ENCODE measurements at places on chromosomes 1 and 21.

DNA sequence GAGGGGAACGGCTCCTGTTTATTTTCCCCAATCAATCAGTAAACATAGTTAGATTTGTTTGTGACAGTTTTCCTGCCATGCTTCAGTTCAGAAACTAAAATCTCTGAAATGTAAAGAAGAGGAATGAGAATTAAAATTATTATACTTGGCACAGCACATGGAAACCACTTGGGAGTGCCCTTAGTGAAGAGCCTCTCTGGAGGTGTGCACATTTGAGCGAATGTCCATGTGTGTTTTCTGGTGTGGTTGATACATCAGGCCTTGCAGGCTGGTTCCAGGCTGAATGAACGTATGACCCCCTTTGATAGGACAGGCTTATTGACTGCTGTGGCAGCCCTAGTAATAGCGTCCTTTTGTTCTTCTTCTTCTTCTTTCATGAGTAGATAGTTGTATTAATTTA, 27.1 kb downstream of the C4BPA start:
- no peak for DNase-seq

DNA sequence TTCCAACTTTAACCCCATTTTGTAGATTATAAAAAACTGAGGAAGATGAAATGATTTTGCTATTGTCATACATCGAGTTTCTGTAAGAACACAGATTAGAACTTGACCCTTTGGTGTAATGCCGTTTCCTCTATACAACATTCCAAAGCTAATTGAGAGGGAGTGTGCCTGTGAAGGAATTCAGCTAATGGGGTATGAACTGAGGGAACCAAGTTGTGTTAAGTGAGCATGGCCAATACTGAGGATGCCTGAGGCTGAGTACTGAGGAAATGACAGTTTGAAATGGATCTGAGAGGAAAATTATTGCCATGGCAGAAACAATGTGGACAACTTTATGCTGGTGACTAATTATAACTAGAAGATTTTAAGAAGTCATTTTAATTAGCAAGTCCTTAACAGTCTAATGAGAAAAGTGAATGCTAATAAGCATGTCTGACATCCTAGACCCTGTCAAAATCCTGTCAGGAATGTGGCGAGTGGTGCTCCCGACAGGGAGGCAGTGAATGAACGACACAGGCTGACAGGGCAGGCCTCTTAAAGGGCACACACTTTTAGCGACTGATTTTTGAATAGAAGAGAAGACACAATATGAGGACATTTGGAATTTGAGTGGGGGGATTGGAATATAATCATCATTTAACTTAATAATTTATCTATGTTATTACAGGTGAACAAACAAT, 262.5 kb downstream of the HLX start:
- no peak for DNase-seq

DNA sequence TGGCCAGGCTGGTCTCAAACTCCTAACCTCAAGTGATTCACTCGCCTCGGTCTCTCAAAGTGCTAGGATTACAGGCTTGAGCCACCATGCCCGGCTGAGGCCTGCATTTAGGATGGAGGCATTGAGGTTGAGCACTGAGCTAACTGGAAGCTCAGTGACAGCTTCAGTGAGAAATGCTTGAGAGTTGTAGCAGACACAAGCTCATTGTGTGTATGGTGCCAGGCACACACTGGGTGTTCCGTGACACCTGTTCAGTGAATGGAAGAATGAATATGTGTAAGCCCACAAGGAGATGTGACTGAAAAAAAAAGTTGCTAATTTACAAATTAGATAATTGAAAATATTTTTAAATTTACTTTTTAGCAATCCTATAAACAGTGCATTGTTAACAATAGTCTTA, 21.8 kb downstream of the LURAP1 start:
- DNase-seq = no peak

- DNase-seq = no peak
Observed at GRCh38 chr1:110542725-110543124, 23.8 kb upstream of the KCNA10 start.

DNA sequence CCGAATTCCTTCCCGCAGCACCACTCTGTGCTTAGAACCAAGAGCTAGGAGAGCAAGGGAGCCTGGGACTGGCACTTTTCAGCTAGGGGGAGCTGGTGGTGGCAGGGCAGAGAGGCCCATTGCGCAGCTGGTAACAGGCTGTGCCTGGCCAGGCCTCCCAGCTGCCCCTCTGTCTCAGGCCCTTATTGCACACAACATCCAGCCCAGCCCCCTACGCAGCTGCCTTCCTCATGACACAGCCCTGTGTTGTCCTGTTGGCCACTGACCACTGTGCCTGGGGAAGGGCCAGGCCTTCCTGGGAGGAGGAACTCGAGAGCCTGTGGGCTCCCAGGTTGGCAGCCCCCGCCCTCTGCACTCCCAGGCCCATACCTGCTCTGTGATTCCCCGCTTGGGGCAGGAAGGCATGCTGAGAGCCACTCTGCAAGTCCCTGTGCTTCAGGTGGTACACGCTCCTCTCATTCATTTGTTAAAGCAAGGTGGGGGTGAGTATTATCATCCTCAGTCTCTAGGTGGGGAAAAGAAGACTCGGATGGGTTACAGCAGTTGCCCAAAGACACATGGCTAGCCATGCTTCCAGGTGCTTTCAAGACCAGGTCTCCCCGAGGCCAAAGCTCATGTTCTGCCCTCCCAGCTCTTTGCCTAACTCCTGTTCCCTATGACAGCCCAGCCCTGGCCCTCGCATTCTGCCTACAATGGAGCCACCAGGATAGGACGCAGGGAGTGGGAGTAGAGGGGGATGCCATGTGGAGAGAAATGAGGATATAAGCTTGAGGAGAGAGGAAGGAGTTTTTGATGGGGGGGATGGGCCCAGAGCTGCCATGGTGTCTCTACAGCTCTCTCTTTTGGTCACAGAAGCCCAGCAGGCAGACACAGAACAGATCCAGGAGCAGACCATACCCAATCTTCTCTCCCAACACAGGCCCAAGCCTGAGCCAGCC, 81.8 kb downstream of the TMEM53 start:
- DNase-seq = no peak

GRCh38 chr1:210907251-210907805, 226.6 kb downstream of the KCNH1 start:
- no peak for DNase-seq

GRCh38 chr1:25256578-25256965, 9.3 kb upstream of the RSRP1 start:
- no peak for DNase-seq

- no peak for DNase-seq
Observed at GRCh38 chr1:231351816-231352215, 13.7 kb downstream of the SPRTN start.

DNA sequence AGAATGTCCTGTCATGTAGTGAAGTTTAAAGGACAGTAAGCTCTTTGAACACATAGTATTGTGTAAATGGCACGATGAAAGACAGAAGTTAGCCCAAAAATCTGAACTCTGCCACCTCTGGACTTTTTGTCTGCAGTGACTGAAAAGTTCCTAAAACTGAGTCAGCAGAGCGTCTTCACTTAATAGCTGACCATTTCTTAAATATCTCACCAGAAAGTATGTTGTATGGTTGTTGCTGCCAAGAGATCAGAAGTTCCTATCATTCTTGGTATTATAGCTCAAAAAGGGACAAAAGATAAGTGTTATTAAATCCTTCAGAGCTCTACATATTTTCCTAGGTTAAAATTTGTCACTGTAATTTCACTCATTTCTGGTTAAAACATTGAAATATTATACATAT, 1003.0 kb downstream of the TTLL7 start:
- DNase-seq = no peak

GRCh38 chr1:192277635-192278034, 39.2 kb upstream of the RGS21 start:
- no peak for DNase-seq

DNA sequence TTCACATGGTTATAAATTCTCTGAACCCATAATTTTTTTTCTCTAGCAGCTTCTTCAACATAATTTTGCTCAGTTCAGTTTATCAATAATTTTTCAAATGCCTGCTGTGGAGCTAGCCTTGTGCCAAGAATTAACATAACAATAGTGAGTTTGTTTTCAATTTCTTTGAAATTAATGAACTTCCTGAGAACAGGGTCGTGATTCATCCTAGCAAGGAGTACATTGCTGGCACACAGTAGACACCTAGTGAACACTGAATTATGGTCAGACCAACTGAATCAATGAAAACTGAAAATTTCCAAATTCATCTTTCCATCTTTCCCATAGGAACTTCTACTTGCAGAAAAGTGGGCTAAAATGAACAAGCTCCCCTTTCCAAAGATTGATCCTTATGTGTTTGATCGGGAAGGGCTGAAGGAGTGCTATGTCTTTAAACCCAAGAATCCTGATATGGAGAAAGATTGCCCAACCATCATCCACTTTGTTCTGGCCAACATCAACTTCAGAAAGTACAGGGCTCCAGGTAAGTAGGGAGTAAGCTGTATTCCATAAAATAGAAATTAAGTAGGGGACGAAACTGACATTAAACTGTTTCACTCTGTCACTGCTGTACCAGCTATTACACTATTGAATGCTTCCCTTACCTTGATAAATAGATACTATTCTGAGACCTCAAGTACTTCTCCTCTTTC, 148.7 kb downstream of the PLA2G4A start:
- DNase-seq = no peak

DNA sequence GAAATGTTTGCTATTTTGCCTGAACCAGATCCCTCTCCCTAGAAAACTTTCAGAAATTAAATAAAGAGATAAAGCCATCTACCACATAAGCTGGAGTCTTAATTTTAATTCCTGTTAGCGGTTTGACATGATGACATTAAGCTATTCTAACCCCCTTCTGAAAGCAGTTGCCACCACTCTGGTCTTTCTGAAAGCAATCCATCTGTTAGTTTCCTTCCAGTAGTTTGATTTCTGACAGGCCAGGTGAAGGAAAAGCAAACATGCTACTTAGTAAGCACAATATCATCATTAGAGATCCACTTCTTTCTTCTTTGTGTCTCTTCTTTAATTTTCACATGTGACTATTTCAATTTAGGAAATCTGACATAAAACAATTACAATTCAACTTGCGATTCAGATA, 39.9 kb downstream of the RGL1 start:
- no peak for DNase-seq

DNA sequence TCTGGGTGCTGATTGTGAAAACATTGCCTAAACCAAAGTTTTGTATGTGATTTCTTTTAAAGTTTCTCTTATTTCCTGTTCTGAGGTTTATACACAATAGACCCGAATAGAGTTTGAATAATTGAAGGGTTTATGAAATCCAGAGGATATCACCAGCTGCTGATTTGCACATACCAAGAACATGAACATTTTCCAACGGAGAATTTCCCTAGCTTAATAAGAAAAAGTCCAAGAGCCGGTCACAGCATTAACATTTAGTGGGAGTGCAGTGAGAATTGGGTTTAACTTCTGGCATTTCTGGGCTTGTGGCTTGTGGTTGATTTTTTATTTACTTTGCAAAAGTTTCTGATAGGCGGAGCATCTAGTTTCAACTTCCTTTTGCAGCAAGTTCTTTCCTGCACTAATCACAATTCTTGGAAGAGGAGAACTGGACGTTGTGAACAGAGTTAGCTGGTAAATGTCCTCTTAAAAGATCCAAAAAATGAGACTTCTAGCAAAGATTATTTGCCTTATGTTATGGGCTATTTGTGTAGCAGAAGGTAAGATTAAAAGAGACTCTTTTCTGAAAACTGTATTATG, at the start of gene CFH:
CFH (plus strand) TSS at position 407 of the 579 bp plus-strand sequence; CDS start at position 482, 75 bp downstream.
- DNase-seq = no peak

DNA sequence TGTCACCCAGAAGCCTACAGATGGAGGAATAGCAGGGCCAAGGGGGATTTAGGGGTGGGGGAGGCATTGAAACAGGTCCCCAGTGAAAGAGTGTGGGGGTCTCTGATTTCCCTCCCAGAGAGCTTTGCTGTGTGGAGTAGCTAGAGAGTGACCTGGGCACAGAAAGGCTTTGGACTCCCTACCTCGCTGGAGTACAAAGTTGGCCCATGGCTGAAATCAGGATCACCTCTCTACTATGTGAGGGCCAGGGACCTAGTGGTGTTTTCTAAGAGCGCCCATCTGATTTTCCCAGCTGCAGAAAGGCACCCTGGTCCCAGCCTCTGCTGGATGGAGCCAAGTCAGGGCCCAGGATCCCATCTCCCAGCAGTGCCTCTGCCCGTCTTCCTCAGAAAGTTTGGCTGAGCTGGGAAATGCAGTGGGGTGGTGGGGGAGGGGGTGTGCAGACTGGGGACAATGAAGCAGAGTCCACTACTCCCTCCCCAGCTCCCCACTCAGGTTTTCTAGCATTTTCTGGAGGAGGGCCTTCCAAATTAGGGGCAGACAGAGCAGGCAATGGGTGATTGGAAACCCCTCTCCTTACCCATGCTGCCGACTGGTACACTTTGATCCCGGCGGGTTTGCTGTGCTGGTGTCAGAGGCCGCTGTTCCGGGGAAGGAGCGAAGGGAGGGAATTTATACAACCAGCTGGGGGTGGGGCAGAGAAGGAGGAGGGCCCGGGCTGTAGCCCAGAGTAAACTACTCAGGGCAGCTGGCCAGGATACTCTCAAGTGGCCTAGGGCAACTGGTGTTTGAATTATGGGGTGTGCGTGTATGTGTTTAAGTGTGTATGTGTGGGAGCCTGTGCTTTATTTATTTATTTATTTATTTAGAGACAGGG, at the start of gene SELENBP1:
SELENBP1 (minus strand) TSS at position 648 of the 877 bp plus-strand sequence; CDS start at position 584, 64 bp downstream.
- peak; percentile 55 for DNase-seq

DNA sequence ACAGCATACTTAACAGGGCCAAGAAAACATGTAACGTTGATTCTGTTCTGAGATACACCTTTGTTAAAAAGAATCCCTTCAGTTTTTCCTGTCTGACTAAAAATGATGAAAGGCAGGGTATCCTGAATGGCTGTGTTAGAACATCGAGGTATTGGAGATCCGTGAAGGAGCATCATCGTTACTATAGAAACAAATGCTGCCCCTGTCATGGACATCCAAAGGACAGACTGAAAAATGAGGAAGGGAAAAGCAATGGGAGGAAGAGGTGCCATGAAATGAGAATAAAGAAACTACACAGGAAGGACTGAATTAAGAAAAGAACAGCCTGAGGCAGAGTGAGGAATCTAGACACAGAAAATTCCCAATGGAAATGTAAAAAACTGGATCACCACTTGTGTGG, 257.9 kb downstream of the PDE4B start:
- no peak for DNase-seq

Measured in NCI-H187 treated with DMSO at 0.1 percent for 48 hours (cell line).